Chondrocyte (in vitro differentiated cells): ENCODE measurements at places on chromosomes 6 and 20. TPM values are rescaled to one million over a fixed set of nuclear protein-coding genes. Genes with fewer than 3 reads are reported as not detected.

- DNase-seq: no peak
These were observed 57.5 kb downstream of the CYB5R4 start for GRCh38 chr6:83917001-83917400.

DNA sequence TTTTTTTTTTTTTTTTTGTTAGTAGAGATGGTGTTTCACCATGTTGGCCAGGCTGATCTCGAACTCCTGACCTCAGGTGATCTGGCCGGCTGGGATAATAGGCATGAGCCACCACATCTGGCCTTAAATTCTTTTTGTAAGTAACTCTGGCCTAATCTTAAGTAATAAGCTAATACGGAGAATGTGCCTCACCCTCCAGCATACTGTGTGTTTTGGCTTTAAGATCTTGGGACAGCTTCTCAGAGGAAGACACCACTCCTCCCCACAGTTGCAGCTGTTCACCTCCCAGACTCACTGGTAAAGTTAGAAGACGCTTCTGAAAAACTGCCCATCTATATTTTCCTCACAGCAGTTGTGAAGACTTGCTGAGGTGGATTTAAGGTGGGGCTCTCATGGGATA is 120.8 kb downstream of the CCDC170 start:
- DNase-seq: no peak

GRCh38 chr6:141026504-141026903 is 1106.2 kb upstream of the GJE1 start:
- no peak for DNase-seq

- DNase-seq: no peak
These were observed 222.0 kb upstream of the SYNCRIP start for GRCh38 chr6:85864453-85865401.

GRCh38 chr6:160272707-160273106 is 14.1 kb upstream of the SLC22A2 start:
- no peak for DNase-seq

- DNase-seq: no peak
These were observed 144.2 kb upstream of the TNFAIP3 start for GRCh38 chr6:137722749-137723272.

Gene TRMT6
- 9.3 to 11.4 TPM (median 9.7 TPM) in 3 replicates for total RNA-seq

DNA sequence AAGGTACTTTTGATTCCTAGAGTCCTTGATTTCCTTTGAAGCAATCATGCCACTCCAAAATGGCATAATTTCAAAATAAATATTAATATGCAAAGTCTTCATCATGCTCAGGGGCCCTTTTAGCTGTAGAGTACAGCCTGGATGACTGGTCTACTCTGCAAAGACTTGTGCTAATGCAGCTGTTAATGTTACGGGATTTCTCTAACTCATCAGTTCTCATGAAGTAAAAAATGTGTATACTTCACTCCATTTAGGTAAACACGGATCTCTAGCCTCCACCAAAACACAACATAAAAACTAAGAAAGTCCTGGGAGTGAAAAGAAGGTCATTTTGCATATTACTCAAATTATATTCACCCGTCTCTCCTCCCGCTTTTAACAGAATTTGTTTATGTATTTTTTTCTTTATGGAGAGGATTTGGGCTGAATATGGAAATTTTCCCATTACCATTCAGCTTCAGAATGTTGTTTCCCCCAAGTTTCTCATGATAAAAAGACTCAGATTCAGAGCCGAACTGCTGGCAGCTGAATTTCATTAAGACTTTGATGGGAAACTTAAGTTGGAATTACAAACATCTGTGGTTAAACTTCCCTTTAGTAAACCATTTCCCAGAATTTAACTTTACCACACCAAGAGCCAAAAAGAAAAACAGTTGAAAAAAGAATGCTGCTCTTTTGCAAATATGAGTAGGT is 8.7 kb downstream of the LAMA4 start:
- no peak for DNase-seq

GRCh38 chr20:64176551-64176950 is 12.3 kb downstream of the MYT1 start:
- no peak for DNase-seq

GRCh38 chr6:47476781-47477496 is 650 bp upstream of the CD2AP start:
- no peak for DNase-seq

DNA sequence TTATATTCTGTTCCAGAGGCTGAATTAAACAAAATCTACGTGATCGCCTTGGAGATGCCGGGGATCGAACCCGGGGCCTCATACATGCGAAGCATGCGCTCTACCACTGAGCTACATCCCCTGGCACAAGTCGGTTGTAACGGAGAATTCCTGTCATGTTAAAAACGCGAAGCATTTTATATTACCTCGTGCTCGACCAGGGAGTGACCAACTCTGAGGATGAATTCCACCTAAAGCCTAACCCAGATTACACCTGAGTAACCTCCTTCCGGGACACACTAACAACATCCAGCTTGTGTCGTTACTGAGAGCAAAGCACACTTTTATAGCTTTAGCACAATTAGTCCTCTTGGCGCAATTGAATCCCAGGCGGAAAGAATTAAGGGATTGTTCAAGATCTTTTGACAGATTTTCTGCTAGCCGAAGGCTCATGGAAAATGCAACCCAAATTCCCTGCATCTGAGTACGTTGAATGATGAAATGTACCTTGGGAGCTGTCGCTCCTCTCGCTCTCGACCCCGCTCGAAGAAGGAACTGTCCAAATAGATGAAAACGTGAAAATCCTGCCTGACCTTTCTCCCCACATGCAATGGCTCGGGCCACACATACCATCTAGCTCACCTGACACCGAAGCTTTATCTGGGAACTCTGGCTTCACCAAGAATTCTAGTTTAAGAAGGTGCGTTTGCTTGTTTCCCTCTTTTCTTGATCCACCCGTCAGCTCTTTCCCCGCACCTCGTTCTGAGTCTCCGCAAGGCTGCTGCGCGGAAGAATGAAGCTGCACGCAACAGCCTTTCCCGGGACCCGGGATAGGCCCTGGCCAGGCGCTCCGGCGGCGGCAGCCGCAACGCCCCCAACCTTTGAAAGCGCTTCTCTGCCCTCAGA is 148.3 kb downstream of the GPX5 start:
- no peak for DNase-seq

Gene SLC35B2
- 71.5 to 83.1 TPM (median 75.7 TPM) in 3 replicates for total RNA-seq

DNA sequence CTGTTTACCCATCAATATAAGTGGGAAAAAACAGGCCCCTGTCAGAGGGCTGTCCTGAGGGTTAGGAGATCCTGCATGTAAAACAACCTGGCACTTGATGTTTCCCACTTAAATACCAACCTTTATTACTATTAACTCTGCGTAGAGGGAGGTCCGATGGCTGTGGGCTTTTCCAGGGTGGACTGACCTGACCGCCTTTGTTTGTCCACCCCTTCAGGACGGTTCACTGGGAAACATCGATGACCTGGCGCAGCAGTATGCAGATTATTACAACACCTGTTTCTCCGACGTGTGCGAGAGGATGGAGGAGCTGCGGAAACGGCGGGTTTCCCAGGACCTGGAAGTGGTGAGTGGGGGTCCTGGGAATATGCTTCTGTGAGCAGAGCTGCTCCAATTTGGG is 47.3 kb downstream of the SASH1 start:
- DNase-seq: no peak

Gene ACSS1
- 1.5 to 5.5 TPM (median 5.5 TPM) in 3 replicates for total RNA-seq

DNA sequence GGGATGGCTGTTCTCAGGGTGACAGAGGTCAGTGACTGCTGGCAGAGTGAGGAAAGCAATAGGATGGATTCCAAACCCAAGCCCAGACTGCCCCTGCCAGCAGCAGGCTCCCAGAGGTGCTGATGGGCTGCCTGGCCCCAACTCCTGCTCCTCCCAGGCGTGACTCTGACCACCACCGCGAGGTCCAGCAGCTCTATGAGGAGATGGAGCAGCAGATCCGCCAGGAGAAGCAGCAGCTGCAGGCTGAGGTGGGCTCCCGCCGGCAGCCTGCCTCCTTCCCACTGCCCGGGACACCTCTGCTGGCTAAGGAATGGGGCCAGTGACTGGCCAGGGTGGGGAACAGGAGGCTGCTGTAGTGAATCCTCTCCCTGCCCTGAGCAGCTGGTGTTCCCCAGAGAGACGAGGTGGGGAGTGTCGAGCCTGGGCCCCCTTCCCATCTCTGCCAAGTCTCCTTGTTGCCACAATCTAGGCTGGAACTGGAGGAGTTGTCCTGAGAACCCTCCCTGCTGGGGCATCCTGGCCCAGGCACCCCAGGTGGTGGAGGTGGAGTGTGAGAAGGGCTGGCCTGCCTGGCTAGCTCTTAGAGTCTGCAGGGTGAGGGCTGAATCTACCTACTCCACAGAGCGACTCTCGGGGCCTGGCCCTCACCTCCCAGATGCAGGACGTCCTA is 20.4 kb downstream of the RAB44 start:
- no peak for DNase-seq

- no peak for DNase-seq
These were observed 148.7 kb upstream of the JARID2 start for GRCh38 chr6:15096894-15097837.

DNA sequence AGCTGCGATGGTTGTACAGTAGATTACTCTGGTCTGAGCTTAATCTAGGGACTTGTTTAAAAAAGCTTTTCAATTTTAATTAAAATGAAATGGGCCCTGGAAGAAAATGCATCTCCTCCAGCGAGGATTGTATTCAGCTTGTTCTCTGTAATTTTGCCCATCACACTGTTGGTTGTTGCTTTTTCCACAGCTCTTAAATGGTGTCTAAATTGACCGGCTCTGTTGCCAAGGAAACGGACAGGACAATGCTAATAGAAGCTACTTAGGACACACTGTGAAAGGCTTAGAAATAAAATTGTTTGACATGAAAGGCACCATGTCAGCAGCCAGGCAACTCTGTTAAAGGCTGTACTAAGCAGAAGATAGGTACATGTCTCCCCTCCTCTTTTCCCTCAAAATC is 116.7 kb upstream of the NRSN1 start:
- DNase-seq: no peak

DNA sequence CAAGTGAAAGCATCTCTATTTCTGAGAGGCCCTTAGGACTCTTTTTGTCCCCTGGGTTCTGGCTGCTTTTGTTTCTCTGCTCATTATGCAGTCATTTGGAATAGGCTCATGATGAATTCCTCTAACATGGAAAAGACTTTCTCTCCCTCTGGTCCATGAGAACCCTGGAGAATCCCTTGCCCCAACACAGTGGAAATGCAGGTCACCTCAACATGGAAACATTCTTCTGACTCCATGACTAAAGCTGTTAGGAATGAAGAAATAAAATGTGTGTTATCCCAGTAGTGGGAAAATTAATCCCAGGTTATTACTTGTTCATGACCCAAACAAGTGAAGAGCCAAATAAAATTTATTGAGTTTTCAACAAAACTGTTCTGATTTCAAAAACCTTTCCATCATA is 458.6 kb downstream of the EPM2A start:
- no peak for DNase-seq

DNA sequence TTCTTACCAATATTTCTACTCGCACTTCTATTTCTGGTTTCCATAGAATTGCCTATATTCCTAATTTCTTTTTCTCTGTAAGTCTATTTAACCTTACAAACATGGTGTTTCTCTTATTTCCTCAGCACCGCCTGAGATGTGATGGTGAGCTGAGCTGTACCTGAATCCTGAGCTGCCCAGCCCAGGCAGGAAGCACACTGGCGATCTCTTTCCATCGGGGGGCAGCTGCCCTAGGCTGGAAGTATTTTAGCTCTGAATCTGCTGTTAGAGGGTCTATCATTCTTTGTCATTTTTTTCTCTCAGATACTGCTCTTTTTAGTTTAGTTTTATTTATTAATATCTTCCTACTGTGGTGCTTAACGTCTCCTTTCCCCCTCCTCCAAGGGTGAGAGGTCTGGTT is 173.4 kb upstream of the SLC35B3 start:
- no peak for DNase-seq

DNA sequence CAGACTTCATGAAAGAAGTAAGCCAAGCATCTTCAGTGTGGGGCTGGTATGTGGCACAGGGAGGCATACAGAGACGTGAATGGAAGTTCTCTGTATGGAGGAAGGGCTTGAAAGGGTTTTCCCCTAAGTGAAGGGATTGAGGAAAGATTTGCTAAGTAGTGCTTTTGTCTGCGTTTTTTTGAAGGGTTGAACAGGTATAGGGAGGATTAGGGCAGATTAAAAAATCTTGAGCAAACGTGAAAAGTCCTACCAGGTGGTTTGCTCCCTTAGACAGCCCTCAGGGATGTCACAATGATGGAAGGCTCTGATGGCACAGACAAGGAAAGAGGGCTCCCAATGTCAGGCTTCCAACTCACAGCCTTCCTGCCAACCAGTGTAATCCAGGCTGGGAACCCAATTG is 181.7 kb upstream of the TAB2 start:
- DNase-seq: no peak

Gene LY6G6C
- total RNA-seq: 0.30 TPM in 1 of 3 replicates, not detected in the others

Gene ABHD16B
- total RNA-seq: not detected in 3 replicates

DNA sequence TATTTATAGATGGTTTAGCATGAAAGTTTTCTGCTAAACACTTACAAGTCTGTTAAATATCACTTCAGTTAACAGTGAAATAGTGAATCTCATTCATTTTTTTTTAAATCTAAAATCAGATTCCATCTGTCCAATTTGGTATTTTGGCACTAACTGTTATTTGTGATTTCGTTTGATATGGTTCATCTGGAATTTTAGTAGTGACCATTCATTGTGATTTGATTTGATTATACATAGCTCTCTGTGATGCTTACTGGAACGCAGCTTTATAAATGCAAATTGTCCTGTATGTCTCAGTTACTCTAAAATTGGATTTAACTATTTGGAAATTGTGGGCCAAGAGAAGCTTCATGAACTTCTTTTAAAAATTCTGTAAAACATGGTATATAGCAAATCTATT is 571.5 kb downstream of the EYS start:
- no peak for DNase-seq

Gene TBX18
- 6.9 to 10.7 TPM (median 9.1 TPM) in 3 replicates for total RNA-seq

Gene SOBP
- total RNA-seq: 6.6 to 9.8 TPM (median 6.7 TPM) in 3 replicates

DNA sequence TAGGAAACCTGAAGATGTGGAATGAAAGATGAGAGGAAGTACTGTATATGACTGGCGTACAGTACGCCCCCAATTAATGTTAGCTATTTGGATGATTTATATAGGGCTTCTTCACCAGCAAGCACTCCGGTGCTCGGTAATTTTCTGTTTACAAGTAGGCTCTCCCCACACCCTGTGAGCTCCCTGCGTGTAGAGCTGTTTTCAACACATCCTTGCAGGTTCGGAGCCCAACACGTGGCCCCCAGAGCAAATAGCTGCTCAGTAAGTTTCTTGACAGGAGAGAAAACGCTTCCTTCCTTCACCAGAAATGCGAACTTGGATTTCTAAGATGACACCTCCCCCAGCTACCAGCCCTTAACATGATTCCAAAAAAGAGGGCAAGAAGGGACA is 1.2 kb upstream of the RAB22A start:
- DNase-seq: no peak

Gene MUCL3
- total RNA-seq: 0.07 TPM in 1 of 3 replicates, not detected in the others

Gene BANF2
- not detected in 3 replicates for total RNA-seq

DNA sequence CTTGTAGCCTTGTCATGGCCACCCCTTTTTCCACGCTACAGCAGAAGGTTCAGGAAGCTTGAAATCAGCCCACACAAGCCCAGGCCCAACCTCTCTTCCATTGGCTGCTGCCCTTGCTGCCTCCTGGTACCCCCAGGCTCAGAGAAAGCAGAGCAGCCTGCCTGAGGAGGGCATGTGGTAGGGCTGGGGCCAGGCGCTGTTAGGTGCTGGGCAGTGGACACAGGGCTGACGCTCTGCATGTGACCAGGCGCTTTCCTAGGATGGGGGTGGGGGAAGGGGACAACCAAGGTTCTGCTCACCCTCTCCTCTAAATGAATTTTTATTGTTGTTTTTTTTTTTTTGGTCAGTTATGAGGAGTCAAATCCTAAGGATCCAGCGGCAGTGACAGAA is 36.3 kb upstream of the ID1 start:
- no peak for DNase-seq
